Effector memory CD8-positive, alpha-beta T cell (primary cell): ENCODE measurements at places on chromosomes 6 and 20.

DNA sequence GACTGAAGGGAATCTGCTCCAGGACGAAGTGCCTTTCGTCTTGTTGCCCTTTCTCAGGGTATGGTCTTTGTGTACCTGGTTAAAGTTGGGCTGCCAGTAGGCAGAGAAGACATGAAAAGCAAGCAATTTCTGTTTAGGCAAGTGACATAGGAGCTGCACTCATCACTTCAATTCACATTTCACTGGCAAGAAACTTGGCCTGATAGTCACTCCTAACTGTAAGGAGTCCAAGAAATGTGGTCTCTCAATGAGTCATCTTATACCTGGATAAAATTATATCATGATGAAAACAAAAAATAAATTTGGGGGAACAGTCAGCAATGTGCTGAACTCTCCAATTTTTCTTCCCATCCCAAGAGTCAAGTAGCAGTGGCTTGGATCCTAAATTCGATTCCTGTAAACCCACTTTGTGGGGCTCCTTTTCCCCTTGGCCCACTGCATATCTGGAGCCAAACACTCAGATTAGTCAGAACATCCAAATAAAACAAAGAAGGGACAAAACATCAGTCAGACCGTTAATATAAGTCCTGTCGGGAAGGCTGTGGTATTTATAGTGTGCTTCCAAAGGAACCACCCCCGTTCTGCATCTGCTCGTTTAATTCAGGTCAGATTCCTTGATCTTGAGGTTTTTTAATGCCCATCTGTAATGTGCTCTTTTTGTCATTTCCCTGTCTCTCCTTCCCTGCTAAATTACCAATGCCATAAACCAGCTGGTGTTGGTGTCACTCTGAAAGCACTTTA, 5.0 kb upstream of the GABRR1 start:
- peaks cover 21% of the 10 kb centered on the region for H3K27me3 ChIP-seq
- H3K4me1 ChIP-seq: peaks cover 6% of the 10 kb centered on the region
- no peak overlapping the region for H3K4me3 ChIP-seq
- no peak overlapping the region for H3K27ac ChIP-seq
- no peaks in the 10 kb centered on the region for H3K36me3 ChIP-seq

- no peaks in the 10 kb centered on the region for H3K36me3 ChIP-seq
- H3K4me3 ChIP-seq: no peak overlapping the region
- peaks cover 77% of the 10 kb centered on the region for H3K27me3 ChIP-seq
- no peak for DNase-seq
These were observed 4.9 kb downstream of the BMP6 start for GRCh38 chr6:7730784-7731227.

DNA sequence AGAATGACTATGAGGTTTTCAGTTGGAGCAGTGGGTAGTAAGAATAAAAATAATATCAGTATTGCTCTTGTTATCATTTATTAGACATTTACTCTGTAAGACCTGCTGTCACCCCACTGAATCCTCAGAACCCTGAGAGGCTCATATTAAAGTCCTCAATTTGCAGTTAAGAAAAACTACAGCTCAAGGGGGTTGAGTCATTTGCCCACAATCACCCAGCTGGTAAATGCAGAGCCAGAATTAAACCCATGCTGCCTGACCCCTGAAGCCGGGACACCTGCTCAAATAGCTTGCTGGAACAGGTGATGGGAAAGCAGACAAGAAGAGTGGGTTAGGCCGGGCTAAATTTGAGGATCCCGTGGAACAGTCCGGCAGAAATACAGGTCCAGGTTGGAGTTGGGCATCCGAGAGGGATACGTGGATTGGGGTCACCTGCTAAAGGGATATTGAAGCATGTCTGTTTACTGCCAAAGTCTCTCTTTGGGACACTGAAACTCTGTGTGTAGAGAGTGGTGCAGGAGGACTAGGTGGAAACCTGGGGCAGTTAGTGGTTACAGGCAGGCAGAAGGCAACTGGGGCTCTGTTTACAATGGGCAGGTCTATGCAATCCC, 344.1 kb downstream of the CDC5L start:
- no peak for DNase-seq
- H3K27me3 ChIP-seq: no peaks in the 10 kb centered on the region
- peaks cover 2% of the 10 kb centered on the region for H3K4me1 ChIP-seq
- H3K4me3 ChIP-seq: no peak overlapping the region
- no peaks in the 10 kb centered on the region for H3K36me3 ChIP-seq

- no peaks in the 10 kb centered on the region for H3K36me3 ChIP-seq
- H3K4me1 ChIP-seq: no peaks in the 10 kb centered on the region
- no peak for DNase-seq
- H3K4me3 ChIP-seq: no peak overlapping the region
- no peaks in the 10 kb centered on the region for H3K27me3 ChIP-seq
These were observed 669.6 kb upstream of the NRSN1 start for GRCh38 chr6:23456396-23456795.

DNA sequence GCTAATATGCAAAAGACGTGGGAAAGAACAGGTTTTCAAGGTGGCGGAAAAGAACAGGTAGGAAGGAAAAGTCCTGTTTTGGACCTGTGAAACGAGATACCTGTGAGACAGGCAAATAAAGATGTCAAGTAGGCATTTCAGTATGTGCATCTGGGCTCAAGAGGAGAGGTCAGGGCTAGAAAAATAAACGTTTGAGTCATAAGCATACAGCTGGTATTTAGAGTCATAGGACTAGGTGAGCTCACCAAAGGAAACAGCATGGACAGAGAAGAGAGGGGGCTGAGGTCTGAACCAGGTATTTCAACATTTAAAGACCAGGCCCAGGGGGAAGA, 14.9 kb downstream of the MTFR2 start:
- no peak for DNase-seq
- H3K4me3 ChIP-seq: no peak overlapping the region
- peaks cover 11% of the 10 kb centered on the region for H3K36me3 ChIP-seq
- H3K27ac ChIP-seq: no peak overlapping the region

GRCh38 chr6:67608099-67608749, 1026.9 kb upstream of the ADGRB3 start:
- no peaks in the 10 kb centered on the region for H3K4me1 ChIP-seq
- no peak for DNase-seq
- no peak overlapping the region for H3K27ac ChIP-seq
